ENCODE measurements at places on chromosomes 6 and 20.

DNA sequence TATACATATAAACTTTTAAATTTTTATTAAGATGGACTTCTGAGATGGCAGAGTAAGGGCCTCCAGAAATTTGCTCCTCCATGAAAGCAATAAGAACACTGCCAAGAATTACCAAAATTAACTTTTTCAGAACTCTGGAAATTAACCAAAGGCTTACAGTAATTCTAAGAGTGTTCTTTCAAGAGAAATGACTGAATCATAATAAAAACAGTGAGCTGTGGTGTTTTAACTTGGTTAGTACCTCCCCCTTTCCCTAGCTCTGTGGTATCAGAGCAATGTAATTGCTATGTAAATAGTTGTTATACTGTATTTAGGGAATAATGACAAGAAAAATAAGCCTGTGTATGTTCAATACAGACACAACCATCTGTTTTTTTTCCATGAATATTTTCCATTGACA, 19.0 kb downstream of the HECA start:
- no peak for DNase-seq

GRCh38 chr6:150418827-150419594, 50.2 kb downstream of the IYD start:
- no peak for DNase-seq

DNA sequence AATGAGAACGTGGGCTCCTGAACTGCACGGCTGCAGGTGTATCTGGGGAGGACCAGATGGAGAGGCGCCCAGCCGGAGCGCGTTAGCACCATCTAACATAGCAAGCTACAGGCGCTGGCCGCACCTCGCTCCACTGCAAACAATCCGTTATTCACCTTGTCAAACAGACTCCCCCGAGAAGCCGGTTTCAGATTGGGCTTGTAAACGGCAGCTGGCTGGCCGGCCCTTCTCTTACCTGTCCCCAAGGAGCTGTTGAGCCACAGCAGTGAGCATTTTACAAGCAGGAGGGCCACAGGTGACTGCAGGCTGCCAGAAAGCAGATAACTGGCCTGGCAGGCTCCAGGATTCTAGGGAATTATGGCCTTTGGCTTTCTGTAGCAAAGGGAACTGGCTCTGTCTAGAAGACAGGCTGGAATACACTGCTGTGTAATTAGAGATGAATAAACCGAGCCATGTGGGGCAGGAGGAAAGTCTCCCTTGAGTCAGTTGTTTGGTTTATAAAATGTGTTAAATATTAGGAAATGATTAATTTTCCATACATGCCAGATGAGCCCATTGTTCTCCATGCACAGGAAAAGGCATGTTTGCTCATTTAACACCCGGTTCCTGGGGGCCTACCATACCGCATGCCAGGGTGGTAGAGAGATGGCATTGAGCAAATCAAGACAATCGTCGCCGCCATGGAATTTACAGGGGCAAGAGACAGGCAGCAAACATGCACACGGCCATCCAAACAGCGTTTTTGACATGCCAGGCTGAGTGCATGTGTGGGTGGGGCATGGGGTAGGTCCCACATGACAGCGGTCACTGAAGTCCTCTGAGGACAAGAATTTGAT, 159.3 kb downstream of the NFATC2 start:
- peak; percentile 91 for DNase-seq

GRCh38 chr6:69884231-69884630, 17.9 kb downstream of the COL19A1 start:
- DNase-seq, result no peak

DNA sequence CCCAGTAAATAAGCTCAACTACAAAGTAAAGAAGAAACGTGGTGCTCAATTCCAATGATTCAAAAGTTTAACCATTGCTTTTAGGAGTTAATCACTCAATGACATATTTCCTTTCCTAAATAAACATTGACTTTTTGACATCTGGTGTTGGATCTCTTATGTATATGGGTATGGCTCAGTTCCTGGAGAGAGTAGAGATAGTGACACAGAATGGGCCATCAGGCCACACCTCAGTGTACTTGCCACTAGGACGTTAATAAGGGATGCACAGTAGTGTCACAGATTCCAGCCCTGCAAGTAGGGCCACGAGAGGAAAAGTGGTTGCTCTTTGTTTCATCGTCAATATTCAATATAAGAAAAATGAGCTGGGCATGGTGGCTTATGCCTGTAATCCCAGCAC, 48.9 kb upstream of the TXNDC5 start:
- DNase-seq, result no peak

- DNase-seq, result no peak
These were observed 48.2 kb upstream of the TLDC2 start for GRCh38 chr20:36827541-36828279.

DNA sequence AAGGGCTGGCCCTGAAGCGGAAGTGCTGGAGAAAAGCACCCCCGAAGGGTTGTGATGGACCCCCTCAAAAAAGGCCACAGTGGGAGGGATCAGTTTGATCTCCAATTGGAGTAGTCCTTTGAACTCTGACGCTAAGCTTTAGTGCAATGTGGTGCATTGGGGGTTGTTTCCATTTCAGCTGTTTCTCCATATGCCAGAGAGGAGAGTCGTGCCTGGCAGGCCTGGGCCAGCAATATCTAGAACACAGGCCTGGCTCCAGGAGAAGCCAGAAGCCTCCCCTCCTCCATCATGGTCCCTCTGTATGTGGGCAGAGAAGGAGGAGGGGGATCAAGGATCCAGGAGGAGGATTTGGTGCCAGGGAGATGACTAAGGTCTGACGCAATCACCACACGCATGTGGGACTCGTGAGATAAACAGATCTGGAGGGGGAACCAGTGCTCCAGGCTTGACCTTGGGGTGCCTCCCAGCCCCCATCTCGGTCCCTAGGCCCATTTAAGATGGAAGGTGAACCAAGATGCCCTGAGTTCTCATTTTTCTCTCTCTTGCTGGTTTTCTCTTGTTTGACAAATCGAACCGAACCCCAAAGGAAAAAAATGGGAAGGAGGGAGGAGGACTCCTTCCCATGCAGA, 517.4 kb upstream of the JARID2 start:
- no peak for DNase-seq

GRCh38 chr6:20778459-20778858, 244.2 kb downstream of the CDKAL1 start:
- DNase-seq, result no peak

DNA sequence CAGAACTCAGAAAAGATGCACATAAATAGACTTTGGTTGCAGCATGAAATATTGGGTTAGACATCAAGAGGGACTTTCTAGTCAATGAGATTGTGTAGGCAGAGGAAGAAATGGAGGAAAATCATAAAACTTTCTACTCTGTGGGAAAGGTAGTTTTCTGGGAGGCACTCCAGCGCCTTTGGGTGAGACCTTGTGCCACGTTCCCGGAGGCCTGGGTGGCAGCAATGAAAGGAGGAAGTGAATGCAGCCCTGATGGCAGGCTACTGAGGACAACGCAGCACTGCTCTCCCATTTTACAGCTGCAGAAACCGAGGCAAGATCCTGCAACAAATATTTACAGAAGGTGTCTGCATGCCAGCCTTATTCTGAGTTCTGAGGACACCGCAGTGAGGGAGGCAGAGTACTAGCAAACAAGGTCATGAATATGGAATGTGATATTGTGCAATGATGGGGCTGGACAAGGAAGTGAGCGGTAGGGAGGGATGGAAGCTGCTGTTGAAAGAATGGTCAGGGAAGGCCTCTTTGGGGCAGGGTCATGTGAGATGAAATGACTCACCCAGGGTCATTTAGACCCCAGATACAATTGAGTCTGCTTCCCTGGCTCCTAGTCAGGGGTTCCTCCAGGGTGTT, 159.1 kb downstream of the TFAP2C start:
- DNase-seq, result no peak

DNA sequence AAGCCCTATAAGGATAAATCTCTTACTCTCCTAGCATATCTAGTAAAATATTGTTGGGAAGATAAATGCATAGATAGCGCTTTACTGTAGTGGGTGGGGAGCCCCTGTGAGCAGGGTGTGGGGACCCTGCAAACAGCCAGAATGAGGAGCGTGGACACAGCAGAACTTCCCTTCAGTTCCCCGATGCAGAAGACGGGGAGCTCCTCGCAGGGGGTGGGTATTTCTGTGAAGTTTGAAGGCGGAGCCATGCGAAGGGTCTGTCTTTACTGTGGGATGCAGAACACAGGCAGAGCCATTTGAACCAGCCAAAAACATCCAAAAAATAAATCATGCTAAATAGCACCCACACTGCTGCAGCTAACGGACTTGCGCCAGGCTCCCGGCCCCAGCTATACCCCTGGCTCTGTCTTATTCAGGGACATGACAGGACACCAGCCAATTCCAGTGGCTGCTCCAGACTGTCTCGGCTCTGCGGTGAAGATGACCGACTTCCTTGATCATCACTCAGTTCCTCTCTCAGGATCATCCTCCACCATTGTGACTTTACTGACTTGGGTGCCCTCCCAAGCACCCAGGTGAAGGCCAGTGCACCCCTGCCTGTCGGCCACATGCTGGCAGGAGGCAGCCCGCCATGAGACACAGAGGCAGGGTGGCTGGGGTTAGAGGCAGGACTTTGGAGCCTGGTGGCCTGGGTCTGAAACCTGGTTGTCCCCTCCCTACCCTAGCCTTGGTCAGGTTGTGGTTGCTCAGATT, 134.5 kb downstream of the SMOC2 start:
- DNase-seq, result no peak
